Stimulated activated CD8-positive, alpha-beta memory T cell treated with anti-CD3 and anti-CD28 coated beads, Interleukin-7, amount 100 ng/mL, for 1 hour (primary cell): ENCODE measurements at places on chromosomes 16 and 17.

DNA sequence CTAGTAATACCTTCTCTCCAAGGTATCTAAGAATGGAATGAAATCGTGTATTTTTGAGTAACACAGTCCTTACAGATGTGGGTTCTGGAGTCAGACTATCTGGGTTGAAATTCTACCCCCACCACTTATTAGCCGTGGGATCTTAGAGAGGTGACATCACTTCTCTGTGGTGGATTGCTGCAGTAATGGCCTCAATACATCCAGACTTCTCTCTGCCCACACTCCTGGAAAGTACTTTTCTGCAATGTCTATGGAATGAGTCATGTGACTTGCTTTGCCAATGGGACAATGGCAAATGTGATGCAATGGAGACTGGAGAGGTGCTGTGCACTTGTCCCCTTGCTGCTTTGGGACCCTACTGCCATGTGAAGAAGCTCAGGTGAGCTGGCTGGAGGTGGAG is 418.2 kb downstream of the HAPSTR1 start:
- DNase-seq, result no peak

DNA sequence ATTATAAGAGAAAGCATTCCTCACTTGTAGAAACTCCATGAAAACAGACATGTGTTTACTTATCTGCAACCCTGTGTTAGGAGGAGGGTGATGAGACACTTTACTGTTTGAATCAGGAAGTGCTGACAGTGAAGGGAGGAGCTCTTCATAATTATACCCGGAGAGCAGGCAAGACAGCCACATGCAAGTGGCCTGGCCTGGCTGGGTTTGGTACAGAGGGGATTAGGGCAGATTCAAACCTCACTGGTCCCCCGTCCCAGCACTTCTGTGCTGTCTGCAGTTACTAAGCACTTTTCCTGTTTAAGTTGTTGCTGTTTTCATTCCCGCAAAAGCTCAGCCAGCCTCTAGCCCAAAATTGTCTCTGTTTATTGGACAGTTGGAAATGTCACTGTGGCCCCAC is 78.5 kb downstream of the WWOX start:
- DNase-seq, result no peak

DNA sequence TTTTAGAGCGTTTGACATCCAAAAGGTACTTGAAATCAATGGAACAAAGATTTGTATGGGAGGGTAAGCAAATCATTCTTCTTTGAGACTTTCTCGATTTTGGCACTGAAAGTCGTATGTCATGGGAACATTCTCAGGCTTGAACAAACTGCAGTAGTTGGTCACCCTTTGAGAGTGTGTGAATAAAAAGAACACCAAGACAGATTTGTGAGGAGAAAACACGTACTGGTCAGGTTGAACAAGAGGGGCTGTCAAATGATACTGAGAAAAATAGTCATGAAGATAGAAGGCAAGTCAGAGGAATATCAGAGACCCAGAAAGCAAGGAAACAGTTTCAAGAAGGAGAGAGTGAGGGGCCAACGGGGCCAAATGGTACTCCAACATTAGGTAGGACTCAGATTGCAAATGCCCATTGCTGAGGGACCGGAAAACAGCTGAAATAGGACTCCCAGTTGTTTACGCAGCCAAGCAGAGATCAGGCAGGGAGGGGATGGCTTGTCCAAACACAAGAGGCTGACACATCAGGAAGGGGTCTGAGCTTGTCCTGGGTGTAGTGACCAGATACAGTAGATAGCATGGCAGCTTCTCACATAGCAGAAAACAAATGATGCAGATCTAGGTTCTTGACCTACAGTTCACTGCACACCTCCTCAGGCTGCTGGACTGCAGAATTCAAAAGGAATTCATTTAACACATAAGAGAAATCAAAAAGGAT is 74.5 kb upstream of the MYOCD start:
- DNase-seq, result no peak

- DNase-seq, result no peak
Observed at GRCh38 chr16:24332178-24332577, 76.0 kb downstream of the CACNG3 start.

DNA sequence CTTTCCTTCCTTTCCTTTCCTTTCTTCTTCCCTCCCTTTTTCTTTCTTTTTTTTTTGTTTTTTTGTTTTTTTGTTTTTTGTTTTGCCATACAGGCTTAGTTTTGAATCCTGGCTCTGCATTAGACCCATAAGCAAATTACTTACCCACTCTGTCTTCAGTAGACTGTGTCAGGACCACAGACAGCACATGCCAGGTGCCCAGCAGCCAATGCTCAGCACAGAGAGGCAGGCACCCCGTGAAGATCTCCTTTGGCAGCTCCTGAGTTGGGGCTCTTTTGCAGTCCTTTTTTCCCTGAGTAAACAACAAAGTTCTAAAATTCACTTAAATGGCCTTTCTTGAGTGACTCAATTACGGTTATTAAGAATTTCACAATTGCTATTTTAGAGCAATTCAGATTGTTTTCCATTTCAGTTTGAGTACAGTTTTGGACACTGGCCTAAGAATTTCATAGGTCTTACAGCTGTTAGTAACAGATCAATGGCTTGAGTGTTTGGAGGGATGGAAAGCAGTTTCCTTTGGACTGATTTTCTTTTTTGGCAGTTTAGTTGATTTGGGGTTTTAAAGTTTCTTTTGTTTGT is 26.2 kb upstream of the SLC5A11 start:
- DNase-seq, result no peak

DNA sequence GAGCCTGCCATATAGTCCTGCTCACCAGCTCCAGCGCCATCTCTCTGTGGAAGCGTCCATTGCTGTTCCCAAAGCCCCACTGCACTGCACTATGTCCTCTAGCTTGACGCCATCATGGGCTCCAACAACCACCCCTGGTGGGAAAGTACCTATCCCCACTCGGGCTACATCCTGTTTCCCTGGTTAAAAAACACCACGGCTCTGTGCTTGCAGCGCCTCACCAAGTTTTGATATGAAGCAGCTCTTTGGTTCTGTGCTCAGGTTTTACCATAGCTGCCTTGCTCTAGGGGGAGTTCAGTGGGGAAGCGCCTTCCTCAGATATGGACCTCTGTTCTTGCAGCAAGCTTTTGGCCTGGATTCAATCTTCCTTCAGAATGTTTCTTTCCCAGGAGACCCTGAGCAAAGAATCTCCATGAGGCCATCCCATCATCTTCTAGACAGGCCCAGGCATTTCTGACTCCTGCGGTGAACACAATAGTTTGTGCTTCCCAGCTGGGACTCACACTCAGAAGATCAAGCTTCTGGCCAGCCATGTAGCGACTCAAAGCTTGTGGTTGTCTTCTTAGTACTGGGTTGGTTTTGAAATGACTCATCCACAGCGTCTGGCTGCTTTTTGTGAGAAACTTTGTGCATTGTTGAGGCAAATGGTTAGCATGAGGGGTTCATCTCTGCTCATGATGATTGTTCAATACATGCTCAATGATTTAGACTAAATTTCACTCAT is 39.5 kb downstream of the DYNLRB2 start:
- no peak for DNase-seq

- DNase-seq, result peak; percentile 39
Observed at GRCh38 chr16:19502395-19503131, 19.3 kb downstream of the GDE1 start.

- no peak for DNase-seq
Observed at GRCh38 chr16:56319376-56319775, 106.0 kb downstream of the AMFR start.

- DNase-seq, result no peak
Observed at GRCh38 chr16:8962393-8963009, 1.2 kb downstream of the USP7 start.

DNA sequence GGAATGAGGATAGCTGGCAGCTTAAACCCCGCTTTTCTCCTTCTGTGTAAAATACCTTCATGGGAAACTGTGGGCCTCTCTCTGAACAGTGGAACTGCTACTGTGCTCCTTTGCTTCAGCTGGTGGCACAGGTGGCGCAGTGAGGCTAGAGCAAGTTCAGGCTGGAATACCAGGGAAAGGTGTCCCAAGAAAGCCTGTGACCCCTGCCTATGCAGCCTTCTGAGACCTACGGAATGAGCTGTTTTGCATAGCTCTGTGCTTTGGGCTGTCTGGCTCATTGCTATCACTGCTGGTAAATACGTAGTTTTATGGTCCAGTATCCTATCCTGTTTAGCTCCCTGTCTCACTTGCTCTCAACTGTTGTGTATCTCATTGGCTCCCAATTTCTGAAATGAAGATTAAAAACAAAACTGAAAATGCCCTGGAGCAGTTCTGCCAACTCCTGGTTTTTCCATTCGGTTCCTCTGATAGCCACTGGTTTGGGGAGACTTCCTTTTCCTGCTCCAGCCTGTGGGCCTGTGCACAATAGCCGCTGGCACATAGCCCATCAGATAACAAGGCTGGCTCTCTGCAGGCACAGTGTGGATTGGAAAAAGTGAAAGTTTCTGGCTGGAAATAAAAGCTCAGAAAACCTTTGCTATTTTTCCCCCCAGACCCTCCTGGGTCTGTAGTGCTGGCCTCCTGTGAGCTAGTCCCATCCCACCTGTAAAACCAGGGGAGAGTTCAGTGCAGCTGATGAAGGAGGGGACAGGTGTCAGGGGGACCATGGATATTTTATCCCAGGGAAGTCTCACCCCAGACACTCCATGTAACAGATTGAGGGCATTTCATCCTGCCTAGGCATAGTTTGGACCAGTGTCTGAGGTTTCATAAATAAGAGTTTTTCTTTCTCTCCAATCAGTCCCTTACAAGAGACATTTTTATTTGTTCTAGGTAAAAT is 24.0 kb downstream of the LIMD2 start:
- no peak for DNase-seq

DNA sequence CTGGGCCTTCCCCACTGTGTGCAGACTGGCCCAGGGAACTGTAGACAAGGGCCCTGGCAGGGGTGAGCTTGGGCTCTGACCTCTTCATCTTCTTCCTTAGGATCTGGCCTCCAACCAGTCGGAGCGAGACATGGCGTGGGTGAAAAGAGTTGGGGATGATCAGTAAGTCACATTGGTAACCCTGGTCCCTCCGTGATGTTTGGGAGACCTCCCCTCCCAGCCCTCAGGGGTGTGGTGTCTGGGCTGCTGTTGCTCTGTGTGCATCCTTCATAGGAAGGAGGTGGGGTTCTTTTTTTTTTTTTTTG is 5.5 kb downstream of the TBKBP1 start:
- DNase-seq, result no peak

DNA sequence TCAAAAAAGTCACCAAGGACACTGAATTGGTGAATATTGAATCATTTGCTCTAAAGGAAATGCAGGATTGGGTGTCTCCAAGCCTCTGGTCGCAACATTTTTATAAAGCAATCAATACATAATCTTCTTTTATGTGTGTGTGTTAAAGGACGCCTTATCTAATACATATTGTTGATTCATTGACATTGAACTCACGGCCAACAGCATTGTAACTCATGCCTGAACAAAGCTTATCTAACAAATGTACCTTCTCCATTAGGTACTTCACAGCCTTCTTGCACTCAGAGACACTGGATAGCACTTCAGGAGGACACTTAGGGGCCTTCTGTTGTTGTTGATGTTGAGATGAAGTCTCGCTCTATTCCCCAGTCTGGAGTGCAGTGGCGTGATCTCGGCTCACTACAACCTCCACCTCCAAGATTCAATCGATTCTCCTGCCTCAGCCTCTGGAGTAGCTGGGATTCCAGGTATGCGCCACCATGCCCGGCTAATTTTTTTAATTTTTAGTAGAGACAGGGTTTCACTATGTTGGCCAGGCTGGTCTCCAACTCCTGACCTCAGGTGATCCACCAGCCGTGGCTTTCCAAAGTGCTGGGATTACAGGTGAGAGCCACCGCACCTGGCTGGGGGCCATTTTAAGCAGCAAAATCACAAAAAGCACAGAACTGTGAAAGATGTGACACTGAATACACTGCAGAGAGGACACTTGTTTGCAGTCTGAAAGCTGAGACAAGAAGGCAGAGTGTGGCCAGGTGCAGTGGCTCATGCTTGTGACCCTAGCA is 13.2 kb upstream of the PDXDC1 start:
- DNase-seq, result no peak

DNA sequence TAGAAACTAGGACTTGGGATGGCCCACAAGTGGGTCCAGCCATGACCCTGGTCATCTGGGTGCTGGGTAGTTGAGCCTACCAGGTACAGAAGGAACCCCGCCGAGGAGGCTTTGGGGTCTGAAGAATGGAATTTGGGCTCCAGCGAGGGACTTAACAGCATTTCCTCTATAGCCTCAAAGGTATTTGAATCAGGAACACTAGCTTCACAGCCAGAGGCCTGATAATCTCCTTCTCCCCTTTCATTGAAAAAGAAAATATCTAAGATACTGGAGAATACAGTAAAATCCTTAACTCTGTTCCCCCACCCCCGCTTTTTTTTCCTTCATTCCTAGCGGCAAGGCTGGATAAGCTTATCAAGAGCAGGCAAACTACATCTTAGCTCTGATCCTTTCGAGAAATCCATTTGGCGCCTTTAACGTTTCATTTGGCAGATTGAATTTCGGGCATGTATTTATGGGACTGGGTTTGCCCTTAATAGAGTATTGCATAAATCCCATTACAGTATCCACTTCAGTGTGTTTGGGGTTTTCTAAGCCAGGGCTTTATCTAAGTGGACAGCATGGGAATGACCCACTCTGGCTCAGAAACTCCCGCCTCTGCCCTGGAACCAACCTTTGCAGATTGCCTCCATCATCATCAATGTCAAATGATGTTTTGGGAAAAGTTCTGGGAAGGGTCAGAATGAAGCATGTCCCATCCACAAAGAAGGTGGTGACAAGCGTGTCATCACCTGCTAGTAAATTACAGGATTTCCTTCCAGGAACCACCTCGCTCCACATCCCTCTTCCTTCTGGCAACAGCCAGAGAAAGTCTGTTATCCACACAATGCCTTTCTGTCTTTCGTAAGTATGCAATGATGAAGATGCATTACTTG is 36.9 kb downstream of the XYLT1 start:
- no peak for DNase-seq

- no peak for DNase-seq
Observed at GRCh38 chr16:14202697-14203096, 131.6 kb downstream of the MRTFB start.

DNA sequence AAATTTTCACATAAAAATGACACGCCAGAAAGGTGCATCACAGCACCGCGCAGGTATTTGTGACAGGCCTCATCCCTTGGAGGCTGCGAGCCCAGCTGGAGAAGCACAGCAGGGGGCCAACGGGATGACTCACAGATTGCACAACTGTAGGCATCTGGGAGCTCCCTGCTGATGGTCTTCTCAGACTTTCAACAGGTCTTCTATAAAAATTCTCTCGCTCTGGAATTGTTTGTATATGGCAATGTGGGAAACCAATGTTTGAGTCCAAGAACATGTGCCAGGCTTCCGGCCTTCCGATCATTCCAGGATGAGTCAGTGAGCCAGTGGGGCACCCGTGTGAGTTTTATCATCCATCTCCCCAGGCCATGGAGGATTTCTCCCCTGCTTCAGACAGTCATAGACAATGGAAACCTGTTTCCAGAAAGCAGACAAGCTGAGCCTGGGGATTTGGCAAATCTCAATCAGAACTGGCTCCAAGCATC is 24.1 kb upstream of the ADORA2B start:
- no peak for DNase-seq

GRCh38 chr16:84597931-84598351 is 19.9 kb downstream of the COTL1 start:
- no peak for DNase-seq
